ENCODE measurements at places on chromosomes 7 and 10.

DNA sequence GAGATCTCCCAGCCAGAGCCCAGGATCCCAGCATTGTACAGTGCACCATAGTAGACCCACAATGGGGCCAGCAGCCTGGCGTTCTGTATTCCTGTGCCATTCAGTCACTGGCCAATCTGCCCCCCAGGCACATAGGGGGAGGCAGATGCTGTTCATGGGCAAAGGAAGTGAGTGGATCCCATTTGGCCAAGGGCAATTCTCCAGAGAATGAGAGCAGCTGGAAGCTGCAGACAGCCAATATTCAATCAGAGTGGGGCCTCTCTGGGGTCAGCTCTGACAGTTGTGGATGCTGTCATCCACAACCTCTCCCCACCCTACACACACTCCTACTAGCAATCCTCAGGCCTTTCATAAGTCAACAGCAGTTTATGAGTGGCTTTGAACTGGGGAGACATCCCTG, 17.5 kb downstream of the STEAP1B start:
- no peak for DNase-seq

DNA sequence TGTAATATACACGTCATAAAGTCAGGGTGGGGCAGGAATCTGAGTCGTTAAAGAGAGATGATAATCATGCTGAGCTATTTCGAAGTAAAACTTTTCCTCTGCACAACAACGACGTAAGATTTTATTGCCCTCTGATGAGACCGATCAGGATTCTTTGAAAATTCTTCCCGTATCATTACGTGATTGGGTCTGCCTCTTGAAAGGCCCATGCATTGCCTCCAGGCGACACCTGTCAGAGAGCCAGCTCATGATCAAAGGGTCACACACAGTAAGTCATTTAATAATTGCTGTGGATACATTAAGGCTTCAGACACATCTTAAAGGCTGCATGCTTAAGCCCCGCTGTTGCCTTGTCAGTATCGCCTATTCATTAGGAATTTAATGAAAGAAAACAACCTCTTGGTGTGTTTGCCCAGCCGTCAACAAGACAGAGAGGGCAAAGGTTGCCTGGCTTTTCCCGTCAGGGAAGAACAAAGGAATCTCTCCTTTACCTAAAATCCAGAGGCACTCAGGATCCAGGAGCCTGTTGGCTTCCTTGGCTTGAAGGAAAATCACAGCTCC, 189.0 kb upstream of the SH2B2 start:
- DNase-seq = no peak

DNA sequence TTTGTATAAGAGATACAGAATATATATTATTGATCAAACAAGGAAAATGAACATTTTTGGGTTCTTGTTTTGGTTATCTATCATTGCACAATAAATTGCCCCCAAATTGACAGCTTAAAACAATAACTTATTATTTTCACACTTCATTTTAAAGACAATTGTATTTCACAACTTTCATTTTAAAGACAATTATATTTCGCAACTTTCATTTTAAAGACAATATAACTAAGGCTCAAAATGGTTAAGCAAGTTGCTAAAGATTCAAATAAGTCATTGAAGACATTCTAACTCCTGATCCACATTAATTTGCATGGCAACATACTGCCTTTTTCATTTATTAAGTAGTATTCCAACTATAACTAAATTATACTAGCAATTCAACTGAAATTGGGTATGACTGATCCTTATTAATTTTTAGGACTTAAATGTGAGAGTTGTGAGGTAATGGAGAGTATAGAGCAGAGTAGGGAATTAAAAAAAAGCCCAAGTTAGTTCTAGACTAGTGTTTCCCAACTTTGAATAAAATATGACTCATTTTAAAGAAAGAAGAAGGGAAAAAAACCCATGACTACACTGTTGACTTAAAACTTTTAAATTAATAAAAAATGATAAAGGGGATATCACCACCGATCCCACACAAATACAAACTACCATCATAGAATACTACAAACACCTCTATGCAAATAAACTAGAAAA, 9.9 kb upstream of the STEAP2 start:
- DNase-seq = no peak

- no peak for DNase-seq
Observed at GRCh38 chr7:47291461-47292081, 290.3 kb downstream of the TNS3 start.

- DNase-seq = no peak
Observed at GRCh38 chr7:32890010-32890792, 1.4 kb downstream of the KBTBD2 start.

DNA sequence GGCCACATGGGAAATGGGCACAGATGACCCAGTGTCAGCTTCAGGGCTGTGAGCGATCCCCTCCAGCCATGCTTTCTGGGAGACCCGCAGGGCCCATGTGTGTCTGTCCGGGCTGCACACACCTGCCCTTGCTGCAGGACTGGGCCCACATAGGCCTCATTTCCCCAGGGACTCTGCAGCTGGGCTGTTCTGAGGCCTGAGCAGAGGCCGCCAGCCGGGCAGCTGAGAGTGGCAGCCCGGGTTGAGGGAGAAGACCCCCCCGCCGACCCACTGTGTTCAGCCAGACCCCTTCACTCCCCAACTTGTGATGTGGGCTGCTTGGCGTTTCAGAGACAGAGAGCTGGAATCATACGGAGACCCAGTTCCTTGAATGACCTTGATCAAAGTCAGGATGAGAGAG, 50.1 kb upstream of the DPYSL4 start:
- no peak for DNase-seq

- no peak for DNase-seq
Observed at GRCh38 chr10:119826771-119827170, 45.9 kb downstream of the MCMBP start.

DNA sequence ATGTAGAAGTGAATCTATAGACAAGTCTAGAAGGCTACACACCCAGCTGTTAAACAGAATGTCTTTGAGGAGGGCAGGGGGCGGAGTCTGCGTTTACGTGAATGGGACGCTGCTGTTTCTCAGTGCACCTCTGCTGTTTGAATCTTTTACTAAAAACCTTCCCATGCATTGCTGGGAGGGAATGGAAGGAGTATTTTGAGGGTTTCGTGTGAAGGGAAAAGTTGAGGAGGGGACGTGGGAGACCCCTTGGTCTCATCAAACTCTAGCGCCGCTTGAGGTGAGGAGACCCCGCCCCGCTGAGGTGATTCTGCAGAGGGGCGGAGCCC, 492 bp upstream of the VCL start:
- peak; percentile 62 for DNase-seq

GRCh38 chr10:90912174-90912573, 8.7 kb downstream of the ANKRD1 start:
- no peak for DNase-seq

- no peak for DNase-seq
Observed at GRCh38 chr10:70910486-70911341, 22.3 kb upstream of the PCBD1 start.

GRCh38 chr10:119691726-119692125, 34.1 kb upstream of the INPP5F start:
- DNase-seq = no peak

GRCh38 chr7:128123291-128124037, 92.2 kb upstream of the LRRC4 start:
- no peak for DNase-seq

DNA sequence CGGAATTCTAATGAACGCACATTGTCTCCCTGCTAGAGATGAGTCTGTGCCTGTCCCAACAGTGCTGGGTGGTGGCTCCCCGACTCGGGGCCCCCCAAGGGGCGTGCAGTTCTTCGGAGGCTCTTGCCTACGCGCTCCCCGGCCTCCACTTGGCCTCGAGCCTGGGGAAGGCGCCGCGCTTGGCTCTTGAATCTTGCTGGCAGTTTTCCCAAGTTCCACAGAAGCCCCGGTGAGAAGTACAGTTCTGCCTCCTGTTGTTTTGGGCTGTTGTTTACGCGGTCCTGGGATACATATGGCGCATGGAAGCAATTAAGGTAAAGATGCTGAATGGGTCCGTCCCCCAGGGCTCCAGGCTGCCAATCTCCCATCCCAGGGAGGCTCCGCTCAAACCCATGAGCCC, 32.6 kb upstream of the UNCX start:
- DNase-seq = no peak

GRCh38 chr10:114345701-114346100, 58.6 kb downstream of the AFAP1L2 start:
- no peak for DNase-seq

DNA sequence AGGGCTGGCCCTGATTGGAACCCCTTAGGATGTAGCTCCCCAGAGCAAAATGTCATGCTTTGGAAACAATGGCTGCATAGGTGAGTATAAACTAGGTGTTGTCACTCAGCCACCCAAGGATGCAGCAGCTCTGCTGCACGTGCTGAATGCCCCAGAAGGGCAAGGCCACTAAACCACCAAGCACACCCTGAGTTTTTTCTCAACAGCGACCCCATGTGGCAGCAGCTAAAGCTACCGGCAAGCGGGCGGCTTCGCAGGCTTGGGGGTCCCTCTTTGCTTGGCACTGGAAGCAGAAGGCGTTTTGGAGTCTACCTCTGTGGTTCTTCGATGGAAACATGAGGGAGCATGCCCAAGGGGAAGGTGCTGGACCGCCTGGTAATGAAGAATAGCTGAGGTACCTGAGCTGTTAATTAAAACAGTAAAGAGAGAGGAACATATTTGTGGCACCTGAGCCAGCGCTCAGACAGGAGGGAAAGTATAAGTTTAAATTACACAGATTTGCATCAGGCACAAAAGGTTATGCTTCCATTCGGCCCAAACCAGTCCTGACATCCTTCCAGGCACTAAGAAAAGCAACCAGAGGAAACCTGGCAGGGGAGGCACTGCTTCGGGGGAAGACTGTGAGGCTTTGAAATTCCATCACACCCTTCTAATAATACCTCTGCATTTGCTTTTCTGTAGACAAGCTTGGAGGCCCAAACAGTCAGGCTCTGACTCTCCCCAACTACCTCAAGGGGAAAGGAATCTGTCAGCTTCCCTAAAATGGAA, 152.1 kb downstream of the GFRA1 start:
- DNase-seq = no peak

GRCh38 chr10:25896421-25896820, 37.6 kb upstream of the MYO3A start:
- DNase-seq = no peak

DNA sequence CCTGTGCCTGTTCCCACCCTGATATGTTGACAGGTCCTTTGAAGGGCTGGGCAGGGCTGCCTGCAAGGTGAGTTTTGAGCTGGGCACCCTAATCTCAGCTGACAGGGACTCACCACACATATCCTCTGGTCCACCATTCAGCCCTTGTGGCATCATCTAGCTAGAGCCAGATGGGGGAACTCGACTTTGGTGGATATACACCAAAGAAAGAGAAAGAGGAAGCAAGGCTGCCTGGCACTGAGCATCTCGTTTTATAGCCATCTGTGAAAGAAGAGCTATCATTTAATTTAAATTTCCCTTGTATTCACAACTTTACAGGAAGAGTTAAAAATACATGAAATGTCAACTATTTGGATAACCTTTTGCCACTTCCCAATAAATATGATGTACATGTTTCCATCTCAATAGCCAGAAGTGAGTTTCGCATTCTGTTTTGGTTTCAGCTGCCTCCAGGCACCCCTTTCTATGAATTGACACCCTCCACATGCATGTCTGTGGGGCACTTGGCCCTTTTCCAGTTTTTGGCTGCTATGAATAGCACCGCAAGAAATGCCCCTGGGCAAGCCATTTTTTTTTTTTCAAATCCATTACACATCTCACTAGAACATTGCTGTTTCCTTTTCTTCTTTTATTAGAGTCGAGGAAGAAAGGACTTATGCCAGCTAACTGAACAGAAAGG, 22.9 kb upstream of the GRB10 start:
- DNase-seq = no peak

DNA sequence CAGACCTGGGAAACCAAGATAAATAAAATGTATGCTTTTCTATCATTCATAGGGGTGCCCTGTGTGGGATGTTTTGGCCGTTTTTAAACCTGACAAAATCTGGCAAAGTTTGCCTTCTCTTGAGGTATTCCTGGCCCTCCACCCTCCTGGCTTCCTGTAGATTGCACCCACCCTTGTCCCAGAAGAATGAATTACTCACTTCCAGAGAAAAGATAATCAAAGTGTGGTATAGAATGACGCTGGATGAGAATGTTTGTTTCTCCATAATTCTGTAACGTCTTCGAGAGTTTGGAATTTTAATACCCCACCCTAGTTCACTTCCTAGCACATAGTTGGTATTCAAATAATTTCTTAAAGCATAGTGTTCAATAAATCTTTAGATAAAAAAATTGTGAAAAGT, 519.7 kb upstream of the PFKP start:
- no peak for DNase-seq

DNA sequence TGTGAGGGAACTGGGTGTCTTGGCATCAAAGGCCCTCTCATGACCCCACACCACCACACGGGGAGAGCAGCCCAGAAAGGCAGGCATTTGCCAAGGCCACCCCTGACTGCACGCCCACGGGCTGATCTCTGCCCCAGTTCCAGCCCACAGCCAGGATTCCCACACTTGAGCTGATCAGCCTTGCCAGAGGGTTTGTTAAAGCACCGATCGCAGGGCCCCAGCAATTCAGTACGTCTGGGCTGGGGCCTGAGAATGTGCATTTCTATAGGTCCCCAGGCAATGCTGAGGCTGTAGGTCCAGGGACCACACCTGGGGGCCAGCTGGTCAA, 103.9 kb downstream of the TNS3 start:
- no peak for DNase-seq

DNA sequence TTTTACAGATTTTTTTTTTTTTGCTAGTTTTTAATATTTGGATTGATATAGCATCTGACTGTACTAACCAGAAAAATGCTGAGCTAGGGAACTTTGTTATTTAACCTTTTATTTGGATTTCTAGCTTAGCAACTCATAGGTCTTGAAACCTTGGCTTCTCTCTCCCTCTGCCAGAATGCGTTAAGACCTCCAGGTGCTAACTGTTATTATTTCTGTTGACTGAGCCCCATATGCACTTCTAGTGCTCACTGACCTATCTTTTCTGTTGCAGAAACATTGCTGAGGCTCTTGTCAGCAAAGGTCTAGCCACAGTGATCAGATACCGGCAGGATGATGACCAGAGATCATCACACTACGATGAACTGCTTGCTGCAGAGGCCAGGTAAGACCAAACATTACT, 143.6 kb downstream of the LRRC4 start:
- no peak for DNase-seq

DNA sequence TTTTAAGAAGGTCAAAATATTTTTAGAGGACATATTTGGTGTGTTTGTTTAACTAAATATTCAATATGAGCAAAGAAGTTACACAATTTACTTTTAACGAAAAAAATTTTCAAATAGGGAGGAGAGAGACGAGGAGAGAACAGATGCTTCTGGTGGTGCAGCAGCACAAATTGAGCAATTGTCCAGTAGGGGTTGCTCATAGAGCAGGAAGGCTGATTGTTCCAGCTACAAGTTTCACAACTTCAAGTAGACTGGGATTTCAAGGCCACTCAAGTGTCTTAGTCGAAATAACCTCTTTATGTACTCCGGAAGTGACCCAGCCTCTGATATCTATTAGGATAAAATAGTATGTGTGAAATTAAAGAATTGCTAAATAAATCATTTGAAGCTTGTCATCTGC, 197.9 kb downstream of the HDAC9 start:
- DNase-seq = no peak

- DNase-seq = no peak
Observed at GRCh38 chr10:30384701-30385201, 35.7 kb upstream of the MTPAP start.
